Spleen (tissue), 13 donors: ENCODE measurements at places on chromosomes 2 and 18. TPM values are rescaled to one million over a fixed set of nuclear protein-coding genes. Genes with fewer than 3 reads are reported as not detected.

- no peak for DNase-seq
Observed at GRCh38 chr2:216551234-216552068, 52.8 kb downstream of the RPL37A start.

DNA sequence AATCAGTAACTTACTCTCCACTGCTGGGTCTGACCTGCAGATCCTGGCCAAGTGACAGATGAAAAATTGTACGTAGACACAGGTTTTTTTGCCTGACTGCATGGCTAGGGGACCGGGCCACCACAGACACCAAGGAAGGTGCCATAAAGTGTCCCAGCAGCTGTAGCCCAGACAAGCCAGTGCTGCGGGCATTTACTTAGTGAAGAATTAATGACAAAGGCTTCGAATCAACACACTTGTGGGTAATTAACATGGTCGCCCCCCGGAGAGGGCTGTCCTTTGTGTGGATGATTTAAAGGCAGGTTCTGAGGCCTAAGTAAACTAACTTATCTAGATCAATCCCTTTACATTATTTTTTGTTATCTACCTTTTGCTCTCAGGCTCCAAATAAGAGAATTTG lies 1709.1 kb upstream of the LRRTM1 start:
- DNase-seq = no peak

- DNase-seq = no peak
Observed at GRCh38 chr2:177245010-177245422, 19.5 kb downstream of the NFE2L2 start.

DNA sequence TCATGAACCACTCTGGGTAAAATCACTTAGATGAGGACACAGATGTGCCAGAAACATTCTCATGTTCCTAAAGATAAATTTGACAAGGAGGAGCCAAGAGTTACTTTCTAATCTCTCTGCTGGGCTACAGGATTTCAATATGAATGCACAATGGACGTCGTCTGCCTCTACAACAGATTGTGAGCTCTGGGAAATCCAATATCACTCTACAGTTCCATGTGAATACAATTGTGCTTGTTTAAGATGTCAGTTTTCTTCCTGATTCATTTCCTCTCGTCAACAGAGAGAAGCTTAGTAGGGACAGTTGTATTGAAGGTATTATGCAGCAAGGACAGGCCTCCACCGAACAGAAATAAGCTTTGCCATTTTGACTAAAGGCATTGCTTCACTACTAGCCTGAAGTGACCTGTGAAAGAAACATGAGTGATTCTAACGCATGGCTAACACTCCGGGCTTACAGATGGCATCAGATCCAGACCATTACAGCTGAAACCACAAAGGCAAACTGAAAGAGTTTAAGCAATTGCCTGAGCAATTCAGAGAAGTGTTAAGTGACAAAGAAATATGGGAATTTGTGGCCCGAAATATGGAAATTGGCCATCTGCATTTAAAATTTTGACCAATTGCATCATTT lies 1591.5 kb downstream of the LRP1B start:
- DNase-seq = no peak

DNA sequence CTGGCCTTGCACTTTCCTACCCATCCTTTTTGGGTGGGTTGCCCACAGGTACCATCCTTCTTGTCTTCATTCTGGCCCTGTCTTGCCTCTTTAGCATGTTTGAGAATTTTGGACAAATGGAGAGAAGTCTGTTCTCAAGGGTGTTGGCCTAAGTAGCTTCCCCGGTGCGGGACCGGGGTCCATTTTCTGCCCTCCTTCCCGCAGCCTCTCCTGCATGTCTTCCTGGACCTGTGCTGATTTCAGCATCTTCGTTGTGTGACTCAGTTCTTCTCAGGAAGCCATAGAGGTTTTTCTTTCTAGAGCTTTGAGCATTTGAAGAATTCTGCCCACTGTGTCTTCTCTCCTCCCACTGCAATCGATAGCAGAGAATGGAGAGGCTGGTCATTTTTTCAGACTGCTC lies 172.7 kb downstream of the SH3RF3 start:
- no peak for DNase-seq

GRCh38 chr2:210460322-210461227 lies 16.0 kb downstream of the LANCL1 start:
- DNase-seq = no peak

DNA sequence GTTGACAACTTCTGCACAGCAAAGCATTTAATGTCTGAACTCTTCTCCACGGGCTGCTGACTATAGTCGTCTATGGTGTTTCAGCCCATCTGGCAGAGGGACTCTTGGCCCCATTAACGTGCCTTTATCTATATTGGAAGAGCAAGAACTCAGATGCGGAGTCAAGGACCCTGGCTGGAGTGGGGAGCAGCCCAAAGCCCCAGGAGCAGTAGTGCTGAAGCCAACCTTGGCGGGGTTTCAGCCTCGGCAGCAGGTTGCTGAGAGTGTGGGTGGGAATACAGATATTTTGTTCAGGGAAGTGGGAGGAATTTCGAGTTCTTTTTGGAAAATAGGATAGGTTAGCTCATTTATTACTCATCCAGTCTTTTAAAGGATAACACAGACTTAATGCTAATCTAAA lies 34.2 kb downstream of the TMEM17 start:
- DNase-seq = no peak

DNA sequence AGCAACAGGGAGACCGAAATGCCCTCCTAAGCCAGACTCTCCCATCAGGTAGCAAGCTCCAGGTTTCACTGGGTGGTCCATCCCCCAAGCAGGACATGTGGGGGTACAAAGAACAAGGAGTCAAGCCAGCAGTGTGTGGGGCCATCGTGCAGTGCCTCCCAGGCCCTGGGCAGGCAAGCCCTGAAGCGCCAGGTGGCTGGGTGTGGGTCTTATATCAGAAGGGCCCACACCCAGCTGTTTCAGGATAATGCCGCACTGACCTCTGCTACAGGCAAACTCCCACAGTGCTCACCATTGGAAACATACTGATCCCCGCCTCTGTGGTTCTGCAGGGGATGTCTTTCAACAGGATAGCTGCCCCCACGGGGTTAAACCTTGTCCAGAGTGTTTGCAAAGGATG lies 174.2 kb upstream of the SMAD2 start:
- DNase-seq = no peak

DNA sequence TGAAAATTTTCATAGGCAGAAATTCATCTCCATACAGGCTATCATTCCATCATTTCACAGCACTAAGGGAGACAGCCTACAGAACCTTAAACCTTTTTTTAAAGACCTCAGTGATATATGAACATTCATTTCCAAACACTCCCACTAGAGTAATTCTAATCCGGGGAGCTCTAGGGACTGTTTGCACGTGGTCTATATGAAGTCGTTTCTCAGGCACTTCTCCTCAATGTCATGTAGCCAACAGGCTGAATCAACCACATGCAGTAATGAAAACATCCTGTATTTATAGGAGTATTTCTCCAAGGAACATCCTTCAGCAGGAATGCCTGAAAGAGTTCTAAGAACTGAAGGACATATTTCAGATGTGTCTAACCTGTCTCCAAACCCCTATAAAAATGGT lies 97.3 kb upstream of the CREB1 start:
- no peak for DNase-seq

DNA sequence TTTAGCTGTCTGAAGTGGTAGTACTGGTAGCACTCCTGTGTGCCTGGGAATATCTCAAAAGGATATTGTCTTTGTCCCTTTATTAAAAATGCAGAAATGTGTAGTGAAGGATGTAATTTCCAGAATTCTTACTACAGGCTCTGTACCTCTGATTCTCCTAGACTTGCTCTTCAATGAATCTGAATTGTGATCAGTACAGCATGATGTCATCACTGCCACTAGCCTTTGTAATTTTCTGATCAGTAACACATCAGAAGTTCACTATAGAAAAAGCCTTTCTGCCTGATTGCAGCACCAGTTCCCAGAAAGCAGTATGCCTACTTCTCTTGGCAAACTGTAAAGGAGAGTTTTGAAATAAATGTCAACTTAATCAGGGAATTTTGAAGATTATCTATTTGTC lies 29.2 kb upstream of the OTOF start:
- no peak for DNase-seq

DNA sequence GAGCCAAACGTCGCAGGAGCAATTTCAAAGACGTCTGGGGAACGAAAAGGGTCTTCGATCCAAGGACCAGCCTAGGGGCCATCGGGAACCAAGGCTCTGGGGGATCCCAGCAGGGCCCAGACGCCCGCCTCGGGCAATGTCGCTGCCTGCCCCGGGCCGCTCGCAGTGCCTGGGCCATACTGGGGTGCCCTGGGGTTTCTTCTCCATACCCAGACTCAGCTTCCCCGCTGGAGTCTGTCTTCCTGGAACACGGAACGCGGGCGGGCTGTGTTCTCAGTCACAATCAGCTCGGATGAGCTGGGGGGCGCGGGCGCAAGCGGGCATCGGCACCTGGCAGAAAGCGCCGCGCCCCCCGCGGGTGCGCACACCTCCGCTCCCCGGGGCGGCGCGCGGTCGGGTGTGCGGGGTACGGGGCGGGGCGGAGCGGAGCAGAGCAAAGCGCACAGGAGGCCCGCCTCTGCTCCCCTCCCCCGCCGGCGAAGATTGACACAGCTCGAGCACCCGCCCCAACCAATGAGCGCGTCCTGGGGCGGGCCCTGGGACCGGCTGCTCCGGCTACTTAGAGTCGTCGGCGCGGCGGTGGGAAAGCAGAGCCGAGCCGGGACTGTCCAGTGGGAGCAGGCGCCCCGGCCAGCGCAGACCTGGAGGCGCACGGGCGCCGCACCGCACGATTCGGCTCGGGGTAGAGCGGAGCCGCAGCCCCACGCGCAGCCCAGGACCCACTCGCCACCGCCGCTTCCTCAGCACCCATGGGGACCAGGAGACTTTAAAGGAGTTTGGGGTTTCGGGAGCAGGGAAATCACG lies at the start of gene LRATD1:
TSS of gene LRATD1 (plus strand) at position 585 of the 804 bp plus-strand sequence. CDS start 1,263 bp downstream, outside the sequence.
- peak; percentile 73 for DNase-seq

DNA sequence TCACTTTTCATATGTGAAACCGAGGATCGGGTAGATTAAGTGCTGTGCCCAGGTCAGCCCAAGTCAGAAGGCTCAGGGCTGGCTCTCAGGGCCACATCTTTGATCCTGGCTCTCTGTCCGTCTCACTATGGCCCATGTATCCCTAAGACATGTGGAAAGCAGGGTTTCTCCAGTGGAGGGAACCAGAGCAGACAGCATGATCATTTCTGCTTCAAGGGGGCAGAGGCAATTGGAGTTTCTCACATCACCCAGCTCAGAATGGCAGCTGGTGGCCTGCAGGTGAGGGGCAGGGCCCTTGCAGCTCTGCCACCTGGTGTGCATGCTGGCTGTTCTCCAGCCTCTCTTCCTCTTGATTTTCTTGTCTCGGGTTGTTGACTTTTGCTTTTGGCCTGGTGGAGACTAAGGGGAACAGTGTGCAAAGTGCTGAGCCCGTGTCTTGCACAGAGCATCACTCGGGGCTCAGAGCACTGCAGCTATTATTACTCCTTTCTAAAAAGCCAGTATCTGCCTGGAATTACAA lies 27.0 kb downstream of the LDLRAD4 start:
- peak; percentile 37 for DNase-seq

GRCh38 chr18:78878335-78878734 lies 101.3 kb upstream of the SALL3 start:
- no peak for DNase-seq

DNA sequence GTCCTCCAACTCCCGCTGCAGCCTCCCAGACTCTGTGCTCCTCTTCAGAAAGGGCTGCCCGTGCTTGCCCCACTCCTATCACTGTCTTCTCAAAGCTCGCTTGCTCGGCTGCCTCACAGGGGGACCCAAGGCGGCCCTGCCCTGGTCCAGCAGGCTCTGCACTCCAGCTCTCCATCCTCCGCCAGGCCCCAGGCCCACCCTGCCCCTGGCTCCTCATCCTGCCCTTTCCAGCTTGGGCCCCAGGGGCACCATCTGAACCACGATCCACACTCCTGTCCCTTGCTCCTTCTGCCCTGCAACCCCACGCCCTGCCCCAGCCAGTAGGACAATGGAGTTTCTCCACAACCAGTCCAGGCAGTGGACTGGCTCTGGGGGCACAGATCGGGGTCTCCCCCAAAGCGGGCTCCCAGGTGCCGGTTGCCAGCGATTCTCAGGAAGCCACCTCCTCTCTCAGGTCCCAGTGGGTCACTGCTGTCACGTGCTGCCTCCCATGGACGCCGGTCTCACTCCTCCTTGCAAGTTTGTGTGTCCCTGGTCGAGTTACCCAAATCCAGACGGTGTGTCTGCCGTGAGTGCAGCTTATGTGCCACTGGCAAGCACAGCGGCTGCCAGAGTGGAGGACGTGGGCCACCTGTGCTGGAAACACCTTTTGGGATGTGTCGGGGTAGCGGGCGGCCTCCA lies 238.5 kb downstream of the HDAC4 start:
- DNase-seq = peak; percentile 64

DNA sequence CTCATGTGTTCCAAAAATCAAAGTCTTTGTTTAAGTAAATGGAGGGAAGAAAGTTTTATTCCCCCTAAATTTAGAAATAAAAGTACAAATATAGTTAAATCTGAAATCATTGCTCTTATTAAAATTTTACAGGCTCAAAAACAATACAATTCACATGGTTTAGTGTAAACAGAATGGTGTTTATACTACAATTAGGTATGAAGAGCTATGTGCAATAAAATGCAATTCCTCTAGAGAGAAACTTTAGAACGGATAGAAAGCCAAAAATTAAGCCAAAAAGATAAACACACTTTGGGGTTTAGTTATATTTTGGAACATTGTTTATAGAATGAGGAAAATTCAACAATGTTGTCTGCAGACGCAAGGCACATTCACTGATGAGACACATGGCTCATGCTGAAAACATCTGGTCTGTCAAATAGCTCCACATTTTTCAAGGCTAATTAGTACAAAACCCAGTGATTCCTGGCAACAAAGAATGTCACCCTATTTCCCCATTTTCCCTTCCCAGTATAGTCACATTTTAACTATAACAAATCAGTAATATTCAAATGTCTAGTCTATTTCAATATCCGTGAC lies 103.3 kb downstream of the EXOC6B start:
- no peak for DNase-seq

DNA sequence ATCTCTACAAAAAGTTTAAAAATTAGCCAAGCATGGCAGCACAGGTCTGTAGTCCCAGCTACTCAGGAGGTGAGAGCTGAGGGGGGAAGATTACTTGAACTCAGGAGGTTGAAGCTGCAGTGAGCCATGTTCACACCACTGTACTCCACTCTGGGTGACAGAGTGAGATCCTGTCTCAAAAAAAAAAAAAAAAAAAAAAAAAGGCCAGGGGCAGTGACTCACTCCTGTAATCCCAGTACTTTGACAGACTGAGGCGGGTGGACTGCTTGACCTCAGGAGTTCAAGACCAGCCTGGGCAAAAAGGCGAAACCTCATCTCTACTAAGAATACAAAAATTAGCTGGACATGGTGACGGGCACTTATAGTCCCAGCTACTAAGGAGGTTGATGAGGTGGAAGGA lies 37.0 kb downstream of the PUM2 start:
- DNase-seq = no peak

Gene NTSR2
- not detected for total RNA-seq

Gene ING5
- total RNA-seq = 47.0 TPM

Gene LRP1B
- total RNA-seq = 0.10 TPM

Gene GPR39
- total RNA-seq = not detected

Gene PLEKHM3
- total RNA-seq = 24.3 TPM

Gene EMX1
- not detected for total RNA-seq

Gene CCDC85A
- total RNA-seq = 0.70 TPM

Gene GRB14
- 2.7 TPM for total RNA-seq
